T-helper 2 cell treated with Interferon-gamma antibody and Interleukin-4, amounts not matched to agents 5 μg/mL and 100 μg/mL, for 36 hours (primary cell): ENCODE measurements at places on chromosomes 4 and X.

DNA sequence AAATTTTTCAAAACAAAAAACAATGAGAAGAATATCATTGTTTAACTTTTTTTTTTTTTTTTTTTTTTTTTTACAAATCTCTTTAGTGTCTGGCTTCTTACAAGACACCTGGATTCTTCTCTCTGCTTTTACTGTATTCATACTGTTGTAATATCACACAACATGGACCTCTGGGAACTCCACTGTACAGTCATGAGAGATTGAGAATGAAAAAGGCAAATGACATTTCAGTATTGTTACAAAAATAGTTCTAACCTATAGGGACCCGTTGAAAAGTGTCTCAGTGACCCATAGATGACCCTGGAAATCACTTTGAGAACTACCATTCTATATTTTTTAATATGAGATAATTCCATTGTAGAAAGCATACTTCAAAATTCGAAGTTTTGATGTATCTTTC, 124.4 kb downstream of the SLIT2 start:
- no peak for DNase-seq

GRCh38 chr4:8275548-8275910, 6.0 kb downstream of the HTRA3 start:
- DNase-seq: no peak

DNA sequence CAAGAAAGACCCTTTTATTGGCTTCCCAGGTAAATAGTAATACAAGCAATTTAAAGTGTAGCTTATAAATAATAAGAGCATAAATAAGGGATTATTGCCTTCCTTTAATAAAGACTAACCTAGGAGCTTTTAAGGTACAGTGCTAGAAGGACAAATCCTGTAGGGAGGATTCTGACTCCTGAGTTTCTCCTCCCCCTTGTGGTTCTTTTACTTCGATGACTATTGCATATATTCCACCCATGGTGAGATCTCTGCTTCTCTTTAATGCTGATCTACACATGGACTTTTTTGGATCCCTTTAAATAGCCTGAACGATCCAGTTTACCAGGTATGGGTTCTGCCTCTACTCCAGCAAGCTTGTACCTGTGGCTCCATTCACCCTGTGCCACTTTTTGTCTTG, 2.5 kb downstream of the GALNT7 start:
- no peak for DNase-seq

- DNase-seq: no peak
These were observed 126.6 kb downstream of the PPP4R3C start for GRCh38 chrX:27336466-27337091.

- DNase-seq: no peak
These were observed 262.3 kb upstream of the EMCN start for GRCh38 chr4:100780126-100780525.

DNA sequence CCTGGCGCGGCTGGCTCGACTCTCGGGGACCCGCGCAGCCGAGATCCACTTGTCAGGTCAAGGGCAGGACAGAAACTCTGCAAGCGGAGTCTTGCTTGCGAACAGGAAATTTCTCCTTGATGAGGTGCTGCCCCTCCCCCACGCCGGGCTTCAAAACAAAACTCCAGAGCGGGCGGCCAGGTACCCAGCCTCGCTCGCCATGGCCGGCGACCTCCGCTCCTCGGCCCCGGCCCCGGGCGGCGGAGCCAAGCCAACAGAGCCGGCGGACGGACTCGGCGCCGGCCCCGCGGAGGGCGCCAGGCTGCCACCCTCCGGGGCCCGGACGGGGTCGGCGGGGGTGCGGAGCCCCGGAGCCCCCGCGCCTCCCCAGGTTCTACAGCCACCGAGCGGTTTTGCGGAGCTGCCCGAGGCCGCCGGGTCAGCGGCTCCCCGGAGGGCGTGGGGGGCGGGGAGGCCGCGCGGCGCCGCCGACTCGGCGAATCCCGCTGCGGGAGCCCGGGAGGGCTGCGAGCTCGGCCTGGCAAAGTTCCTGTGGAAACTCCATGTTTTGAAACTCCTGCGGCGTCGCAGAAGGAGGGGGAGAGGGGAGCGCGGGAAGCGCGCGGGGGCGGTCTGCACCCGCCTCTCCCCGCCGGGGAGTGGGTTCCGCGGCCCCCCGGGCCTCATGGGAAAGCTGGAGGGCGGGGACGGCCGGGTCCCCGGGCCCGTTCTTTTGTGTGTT, 11.7 kb upstream of the BCOR start:
- DNase-seq: no peak

DNA sequence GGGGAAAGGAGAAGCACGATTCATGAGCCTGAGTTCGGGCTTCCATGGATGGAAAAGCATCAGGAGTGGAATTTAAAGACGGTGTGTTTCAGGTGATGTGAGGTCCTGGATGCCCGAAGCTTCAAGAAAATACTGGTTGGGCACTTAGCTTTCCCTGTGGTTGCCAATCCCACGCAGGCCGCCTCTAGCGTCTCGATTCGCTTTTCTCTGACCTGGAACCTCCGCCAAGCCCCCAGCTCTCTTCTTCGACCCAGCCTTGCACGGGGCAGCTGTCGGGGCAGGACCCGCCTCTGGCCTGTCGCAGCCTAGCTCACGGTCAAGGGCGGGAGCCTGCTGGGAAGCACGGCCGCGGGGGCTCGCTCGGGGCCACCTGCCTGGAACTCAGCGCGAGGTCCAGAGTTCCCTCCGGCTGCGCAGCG, 308 bp upstream of the TLR2 start:
- no peak for DNase-seq

DNA sequence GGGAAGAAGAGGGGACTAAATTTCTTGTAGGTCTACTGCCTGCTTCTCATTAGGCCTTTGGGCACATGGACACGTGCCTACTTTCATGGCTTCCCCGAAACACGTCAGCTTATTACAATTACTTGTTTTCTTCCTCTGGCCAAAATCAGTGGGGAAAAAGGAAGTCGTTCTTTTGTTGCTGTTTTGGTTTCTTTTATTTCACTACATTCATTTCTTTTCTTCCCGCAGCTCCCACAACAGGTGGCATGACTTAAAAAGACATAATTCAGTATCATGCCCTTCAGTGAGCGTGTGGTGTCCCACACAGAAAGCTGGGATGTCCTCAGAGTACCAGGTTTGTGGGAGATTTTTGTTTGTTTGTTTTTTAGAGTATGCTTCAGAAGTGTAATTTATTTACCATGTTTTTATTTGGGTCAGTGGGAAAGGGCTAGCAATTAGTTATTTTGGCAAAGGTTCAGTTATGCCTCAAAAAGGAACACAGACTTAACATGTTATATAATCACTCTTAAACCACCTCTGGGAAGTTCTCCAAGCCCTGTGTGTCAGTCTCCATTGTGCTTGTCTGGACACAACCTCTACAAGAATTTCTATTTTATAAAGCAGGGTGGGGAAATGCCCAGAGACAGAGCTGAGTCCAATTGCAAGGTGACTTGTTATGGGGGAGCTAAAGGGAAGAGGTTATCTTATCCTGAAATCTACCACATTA, 44.2 kb upstream of the SPRY1 start:
- DNase-seq: no peak

GRCh38 chr4:70948665-70949260, 44.7 kb upstream of the DCK start:
- no peak for DNase-seq

DNA sequence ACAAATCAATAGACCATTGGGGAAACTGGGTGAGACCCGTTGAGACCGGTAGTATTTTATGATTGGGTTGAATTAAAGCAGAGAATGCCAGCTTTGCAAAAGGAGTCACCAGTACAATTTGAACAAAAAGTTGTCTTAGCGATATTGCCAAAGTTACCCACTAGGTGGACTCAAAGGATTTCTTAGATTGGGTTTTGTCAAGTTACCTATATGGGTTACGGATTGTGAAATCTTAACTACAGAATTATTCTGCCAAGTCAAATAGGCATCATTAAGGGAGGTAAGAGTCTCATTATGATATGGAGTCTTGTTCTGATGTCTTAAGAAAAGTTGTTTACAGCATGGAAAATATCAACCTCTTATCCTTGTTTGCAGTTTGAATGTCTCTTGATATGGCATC, 15.0 kb upstream of the CT47A1 start:
- no peak for DNase-seq

DNA sequence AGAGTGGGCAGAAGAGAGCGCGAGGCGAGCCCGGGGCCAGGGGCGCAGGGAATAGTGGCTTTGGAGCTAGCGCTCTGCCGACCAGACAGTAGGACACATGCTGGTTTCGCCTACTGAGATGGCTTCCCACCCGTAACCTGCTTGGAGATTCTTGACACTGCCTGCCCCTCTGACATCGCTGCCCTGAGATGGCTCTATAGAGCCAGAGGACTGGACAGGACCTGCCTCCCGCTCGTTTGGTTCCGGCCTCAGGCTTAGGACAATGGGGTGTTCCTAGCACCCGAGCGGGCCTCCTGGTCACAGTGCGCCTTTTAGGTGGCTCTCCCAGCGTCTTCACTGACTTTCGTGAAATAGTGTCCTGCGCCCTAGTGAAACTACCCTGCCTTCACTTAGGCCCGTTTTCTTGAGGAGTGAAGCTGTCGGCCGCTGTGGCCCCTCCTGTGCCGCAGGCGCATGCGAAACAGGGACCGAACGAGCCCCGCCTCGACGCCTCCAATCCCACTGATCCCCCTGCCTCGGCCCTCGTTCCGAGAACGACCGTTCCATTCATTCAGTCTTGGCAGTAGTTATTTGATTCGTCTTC, 608 bp downstream of the TAF1 start:
- DNase-seq: no peak

- no peak for DNase-seq
These were observed 96.2 kb upstream of the CCSER1 start for GRCh38 chr4:90030953-90031352.

- DNase-seq: no peak
These were observed 105.2 kb upstream of the ADRA2C start for GRCh38 chr4:3660928-3661515.

GRCh38 chr4:145839151-145839550, 99.5 kb downstream of the ZNF827 start:
- DNase-seq: no peak

DNA sequence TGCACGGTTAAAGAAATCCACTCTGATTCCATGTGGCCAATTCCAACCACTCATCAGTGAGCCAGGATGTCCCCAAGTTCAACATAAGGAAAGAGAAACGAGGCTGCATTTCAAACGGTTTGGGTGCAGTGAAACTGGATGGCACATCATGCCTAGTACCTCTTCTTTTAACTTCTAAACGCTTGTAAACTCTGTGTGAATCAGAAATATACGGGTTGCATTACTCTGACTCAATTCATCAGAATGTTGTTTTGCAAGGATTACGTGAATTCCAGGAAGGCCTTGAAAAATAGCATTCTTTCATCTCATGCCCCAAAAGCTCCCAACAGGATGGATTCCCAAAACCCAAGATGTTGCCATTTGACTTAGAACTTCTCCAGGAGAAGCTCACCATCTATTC, 270.4 kb downstream of the LDB2 start:
- no peak for DNase-seq

DNA sequence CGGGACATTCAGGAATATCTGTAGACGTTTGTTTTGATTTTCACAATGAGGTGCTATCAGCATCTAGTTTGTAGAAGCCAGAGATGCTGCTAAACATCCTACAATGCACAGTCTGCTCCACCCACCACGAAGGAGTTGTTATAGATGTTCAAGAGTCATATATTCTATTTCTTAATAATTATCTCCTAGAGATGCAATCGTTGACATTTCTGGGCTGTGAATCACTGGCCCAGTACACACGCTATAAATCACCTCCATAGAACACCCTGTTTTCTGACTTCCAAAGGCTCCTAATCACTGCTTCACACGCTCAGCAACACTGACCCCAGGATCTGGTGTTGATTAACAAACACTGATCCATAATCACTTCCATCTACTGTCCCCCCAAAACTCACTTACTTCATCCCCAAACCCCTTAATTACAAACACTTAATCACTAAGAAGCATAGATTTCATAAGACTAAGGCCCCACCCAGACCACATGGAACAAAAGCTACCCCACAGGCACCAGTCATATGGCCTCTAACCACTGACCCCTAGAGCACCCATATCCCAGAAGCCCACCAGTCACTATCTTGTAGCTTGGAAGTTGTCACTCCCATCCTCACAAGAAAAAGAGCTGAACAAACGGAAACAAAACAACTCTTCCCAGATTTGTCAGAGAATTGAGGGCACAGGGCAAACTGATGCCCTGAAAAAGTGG, 31.7 kb upstream of the ZNF41 start:
- DNase-seq: no peak

DNA sequence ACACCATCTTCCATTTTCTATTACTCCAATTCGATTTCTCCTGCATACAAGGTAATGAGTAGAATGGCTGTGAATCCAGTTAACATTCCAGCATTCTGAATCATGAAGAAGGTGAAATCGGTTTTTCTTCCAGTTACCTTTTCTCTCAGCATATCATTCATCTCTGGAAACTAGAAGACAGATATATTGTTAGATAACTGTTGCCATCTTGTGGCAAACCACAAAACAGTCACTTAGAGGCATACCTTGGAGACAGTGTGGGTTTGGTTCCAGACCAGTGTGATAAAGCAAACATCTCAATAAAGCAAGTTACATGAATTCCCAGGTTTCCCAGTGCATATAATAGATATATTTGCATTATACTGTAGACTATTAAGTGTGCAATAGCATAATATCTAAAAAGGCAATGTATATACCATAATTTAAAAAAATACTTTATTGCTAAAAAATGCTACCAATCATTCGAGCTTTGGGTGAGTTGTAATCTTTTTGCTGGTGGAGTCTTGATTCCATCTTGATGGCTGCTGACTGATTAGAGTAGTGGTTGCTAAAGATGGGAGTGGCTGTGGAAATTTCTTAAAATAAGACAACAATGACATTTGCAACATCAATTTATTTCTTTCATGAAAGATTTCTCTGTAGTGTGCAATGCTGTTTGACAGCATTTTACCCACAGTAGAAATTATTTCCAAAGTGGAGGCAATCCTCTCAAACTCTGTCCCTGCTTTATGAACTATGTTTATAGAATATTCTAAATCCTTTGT, 82.1 kb downstream of the SLC39A8 start:
- peak; percentile 12 for DNase-seq

GRCh38 chrX:74231625-74232024, 72.4 kb upstream of the ZCCHC13 start:
- DNase-seq: no peak

DNA sequence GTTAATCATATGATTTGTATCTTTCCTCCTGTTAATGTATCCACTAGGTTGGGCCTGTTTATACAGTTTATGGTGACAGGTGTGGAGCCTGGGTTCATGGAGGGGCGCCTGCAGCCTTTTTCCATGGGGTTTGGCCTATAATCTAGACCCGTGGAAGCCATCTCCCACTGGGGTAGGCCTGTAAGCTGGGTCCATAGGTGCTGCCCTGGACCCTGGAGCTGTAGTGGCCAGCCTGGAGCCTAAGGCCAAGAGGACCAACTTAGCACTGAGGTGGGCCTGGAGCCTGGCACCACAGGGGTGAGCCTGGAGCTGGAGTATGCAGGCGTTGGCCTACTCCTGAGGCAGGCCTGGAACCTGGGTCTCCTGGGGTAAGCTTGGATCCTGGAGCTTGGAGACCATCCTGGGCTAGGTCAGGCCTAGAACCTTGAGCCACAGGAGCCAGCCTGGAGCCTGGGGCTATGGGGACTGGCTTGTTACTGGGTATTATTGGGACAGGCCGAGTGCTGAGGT, 249.4 kb upstream of the HTR2C start:
- DNase-seq: no peak

- no peak for DNase-seq
These were observed 350.4 kb downstream of the SPRY1 start for GRCh38 chr4:123747016-123747415.
